GM03348 (cell line): ENCODE measurements at places on chromosomes 11 and 22.

DNA sequence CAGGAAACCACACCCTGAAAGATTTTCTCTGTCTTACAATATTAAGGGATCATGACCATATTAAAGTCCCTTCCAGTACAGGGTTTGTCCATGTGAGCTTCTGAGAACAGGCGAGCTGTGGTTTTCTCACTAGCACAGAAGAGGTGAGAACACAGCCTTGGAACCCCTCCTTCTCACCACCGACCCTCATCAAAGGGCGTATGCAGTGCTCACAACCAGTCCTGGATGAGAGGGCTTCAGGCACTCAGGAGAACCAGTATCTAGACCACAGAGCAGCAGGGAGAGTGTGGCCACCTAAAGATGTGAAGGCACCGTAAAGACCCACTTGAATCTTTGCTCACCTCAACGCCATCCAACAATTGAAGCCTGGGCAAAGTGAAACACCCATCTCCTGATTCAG lies 397.0 kb downstream of the ETS1 start:
- DNase-seq, result no peak

- no peak for DNase-seq
Measured at GRCh38 chr22:23259916-23260644, 79.8 kb downstream of the BCR start.

DNA sequence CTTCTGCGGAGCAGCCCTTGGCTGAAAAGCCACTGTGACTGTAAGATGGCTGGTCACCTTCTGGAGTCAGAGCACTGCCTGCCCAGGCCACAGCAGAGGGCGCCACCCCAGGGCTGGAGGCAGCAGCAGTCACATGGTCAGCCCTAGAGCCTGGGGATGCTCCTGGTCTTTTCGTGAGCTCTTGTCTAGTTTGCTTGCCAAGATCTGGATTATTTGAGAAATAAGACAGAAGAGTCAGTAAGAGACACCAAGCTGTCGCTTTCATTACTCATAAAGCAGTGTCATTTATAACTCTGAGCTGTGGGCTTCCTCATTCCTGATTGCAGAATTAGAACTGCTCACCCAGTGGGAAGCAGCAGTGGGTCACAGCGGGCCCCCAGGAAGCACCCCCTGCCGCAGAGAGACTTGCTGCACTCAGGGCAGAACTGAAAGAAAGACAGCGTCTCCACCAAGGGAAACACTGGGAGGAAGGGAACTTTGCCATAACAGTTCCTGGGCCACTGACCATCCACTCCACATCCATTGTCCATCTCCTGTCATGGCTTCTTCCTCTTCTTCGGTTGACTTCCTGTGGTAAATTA lies 56.7 kb downstream of the PPP6R2 start:
- peak; percentile 59 for DNase-seq

DNA sequence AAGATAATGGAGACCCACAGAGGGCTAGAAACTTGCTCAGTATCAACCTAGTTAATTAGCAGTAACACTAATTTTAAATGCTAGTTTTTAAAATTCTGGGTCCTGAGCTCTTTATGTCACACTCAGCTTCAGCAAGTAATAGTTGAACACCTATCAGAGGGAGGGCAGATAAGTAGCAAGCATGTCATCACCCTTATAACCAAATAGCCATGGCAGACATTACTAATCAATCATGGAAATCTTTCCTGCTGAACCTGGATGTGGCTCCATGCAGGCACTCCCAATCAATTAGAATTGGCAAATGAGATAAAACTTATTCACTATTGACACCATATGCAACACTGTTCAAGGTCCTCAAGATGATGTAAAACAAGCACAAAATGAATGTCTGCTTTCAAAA lies 111.5 kb upstream of the SEZ6L start:
- no peak for DNase-seq

DNA sequence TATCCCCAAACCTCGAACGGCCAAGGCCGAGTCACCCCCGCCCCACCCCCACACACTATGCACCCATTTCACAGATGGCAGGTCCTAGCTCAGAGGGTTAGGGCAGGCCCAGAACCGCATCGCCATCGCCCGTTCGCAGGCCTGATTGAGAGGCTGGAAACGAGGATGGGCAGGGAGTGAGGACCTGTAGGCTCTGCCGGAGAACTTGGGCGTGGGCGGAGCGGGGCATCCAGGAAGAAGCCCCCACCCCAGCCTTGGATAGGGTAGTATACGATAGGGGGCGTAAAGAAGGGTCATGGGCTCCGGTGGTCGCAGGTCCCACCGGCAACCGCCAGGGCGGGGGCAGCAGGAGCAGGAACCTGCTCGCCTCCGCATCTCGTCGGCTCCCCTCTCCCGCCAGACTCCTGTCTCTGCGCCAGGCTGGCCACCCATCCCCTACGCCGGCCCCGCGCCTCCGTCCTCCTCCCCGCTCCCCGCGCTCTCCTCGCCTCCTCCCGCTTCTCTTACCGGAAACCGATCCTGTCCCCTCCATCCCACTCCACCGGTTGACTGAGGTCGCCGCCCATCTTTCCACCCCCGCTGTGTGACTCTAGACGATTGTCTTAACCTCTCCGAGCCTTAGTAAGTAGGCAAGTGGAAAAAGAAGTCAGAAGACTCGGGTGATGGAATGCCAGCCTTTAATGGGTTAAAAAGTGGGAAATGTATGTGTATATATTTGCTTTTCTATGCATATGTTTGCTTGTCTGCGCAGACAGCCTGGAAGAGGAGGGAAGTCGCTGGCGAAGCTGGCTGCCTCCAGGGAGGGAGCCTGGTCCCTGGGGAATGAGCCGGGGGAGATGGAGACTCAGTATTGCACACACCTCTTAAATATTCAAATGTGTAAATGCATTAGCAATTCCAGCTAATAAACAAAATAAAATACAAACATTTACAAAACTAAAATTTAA lies 52.8 kb downstream of the CYTH4 start:
- DNase-seq, result peak; percentile 45

DNA sequence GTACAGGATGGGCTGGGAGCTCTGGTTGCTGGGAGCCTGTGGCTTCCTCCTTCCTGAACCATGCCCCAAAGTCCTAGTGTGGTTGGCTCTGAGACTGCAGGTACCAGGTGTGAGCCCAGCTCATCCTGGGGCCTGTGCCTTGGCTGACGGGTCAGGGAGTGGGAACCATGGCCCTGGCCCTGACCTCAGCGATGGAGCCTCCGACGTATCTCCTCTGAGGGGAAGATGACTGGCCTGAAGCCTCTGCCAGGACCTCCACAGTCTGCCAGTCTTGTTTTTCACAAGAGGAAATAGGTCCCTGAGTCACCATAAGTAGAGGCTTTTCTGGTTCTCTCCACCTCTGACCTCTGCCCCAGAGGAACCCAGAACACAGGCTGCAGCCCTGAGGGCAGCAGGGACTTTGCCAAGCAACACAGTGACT lies 3.4 kb downstream of the RCE1 start:
- DNase-seq, result no peak

- DNase-seq, result no peak
Measured at GRCh38 chr11:1038361-1038760, 1.8 kb upstream of the MUC6 start.

DNA sequence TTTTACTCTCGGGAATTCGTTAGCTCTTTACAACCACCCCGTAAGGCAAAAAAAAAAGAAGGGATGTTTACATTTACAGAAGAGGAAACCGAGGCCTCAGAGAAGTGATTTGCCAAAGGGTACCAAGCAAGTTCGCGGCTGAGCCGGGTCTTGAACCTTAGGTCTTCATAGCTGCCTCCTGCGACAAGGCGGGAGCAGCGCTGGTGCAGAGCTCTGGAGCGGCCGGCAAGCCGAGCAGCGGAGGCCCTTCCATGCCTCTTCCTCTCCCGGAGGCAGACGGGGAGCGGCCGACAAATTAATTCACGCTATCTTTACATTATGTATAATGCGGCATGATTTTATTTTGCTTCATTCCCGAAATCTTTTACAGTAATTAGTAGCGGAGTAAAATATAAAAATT lies 536.3 kb downstream of the INSC start:
- DNase-seq, result no peak

DNA sequence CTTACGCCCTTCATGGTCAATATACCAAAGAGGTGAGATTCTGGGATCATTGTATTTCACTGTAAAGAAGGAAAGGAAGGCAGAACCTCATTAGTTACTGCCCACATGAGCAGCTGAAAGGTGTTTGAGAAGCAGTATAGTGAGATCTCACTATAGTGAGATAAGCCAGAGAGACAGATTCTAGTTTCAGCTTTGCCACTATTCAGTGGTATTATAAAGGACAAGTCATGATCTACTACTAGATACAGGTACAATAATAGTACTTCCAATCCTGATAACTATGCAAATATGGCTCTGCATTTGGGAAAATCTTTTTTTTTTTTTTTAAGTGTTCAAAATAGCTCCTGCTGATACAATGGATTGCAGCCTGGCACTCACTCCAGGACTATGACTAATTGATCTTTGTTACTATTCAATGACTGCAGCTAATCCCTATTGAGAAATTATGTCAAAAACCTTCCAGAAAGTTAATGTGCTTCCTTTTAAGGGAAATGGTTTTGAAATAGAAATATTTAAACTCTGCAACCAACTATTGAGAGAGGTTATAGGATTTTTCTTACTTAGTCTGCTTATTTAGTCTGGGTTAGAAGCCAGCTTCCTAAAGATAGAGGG lies 8.3 kb upstream of the DLAT start:
- peak; percentile 80 for DNase-seq
